ACHN (cell line): ENCODE measurements at places on chromosomes 4 and X.
A peak's percentile ranks its signal among the peaks of the same experiment; 100 is the strongest.

DNA sequence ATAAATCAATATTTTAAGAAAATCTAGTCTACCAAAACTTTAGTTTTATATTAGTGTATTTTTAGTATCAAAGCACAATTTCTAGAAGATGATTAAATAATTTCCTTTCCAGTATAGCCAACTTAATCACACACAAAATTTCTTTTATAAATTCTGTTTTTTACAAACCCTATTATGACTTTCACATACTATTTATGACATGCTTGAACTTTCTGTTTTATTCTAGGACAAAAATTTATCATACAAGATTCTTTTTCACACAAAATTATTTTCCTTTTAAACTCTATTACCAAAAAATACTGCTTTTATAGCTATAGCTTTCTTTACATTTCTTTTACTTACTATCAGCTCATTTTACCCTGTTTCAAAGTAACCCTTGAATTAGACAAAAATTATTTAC lies 149.5 kb downstream of the OR13H1 start:
- DNase-seq, result no peak

DNA sequence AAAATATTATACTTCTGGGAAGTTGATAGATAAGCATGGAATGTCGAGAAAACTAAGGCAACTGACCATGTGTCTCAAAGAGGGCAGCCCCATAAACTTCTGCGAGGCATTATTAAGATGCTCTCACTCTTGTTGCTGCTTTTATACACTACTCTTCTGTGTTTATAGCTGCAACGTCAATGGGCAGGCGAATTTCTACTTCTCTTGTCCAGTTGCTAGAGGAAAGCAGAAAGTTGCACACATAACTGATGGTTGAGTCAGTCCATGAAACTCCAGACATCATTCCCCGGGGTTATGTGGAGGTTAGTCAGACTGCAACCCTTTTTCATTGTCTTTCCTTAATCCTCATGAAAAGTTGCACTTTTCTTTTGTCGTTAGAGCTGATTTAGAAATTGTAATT lies 39.8 kb downstream of the VCX3B start:
- DNase-seq, result peak; percentile 26

- DNase-seq, result no peak
These were observed 152.7 kb downstream of the FHIP1A start for GRCh38 chr4:151561551-151562256.

GRCh38 chr4:151173871-151174270 lies 74.4 kb downstream of the RPS3A start:
- no peak for DNase-seq

GRCh38 chrX:100407147-100407783 lies 2.8 kb downstream of the PCDH19 start:
- no peak for DNase-seq

DNA sequence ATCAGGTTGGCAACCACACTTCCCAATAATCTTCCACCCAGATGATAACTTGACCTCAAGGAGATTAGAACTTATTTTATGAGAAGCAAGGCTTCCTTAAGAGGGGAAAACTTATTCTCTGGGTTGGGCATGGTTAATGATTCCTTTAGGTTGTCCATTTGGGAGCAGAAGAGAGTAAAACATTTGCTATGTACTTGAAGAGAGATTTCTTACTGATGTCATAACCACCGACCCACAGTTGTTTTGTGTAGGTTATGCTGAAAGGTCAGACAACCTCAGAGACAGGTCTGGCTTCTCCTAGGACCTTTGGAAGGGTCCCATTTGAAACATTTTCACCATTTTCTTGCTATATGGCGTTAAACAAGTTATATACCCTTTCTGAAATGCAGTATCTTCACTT lies 56.1 kb downstream of the FAM114A1 start:
- DNase-seq, result peak; percentile 76
